ENCODE measurements at places on chromosomes 6 and 20.
A peak's percentile ranks its signal among the peaks of the same experiment; 100 is the strongest.

DNA sequence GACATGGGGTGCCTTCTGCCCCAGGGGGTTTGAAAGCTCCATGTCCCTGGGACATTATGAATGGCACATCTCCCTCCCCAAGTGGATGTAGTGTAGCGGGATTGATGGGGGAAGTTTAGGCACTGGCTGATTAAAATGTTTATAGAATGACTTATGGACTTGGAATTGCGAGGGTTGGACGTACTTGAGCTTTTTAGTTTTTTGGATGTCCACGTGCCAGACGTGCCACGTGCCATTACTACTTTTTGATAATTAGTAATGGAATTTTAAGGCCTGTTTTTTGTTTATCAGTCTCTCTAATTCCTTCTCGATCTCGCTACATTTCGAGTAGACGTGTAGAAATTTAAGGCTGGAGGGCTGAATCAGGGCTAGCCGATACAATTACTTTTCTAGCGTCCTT, 162.8 kb downstream of the TBXT start:
- no peak for DNase-seq

DNA sequence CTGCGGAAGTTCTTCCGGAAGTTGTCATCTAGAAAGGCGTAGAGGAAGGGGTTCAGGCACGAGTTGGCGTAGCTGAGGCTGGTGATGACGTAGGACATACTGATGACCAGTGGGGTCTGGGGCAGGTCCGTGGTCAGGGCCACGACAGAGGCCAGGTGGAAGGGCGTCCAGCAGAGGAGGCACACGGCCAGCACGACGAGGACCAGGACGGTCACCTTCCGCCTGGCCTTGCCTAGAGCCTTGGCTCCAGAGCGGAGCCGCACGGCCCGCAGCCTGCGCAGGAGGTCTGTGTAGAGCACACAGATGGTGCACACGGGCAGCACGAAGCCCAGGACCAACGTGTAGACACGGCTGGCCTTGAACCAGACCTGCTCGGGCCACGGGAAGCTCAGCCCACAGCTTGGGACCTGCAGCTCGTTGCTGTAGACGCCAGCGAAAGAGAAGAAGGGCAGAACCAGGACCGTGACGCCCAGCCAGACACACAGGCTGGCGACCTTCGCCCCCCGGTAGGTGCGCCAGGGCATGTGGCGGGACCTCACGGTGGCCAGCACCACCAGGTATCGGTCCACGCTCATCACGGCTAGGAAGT, 1.4 kb downstream of the NPBWR2 start:
- no peak for DNase-seq

GRCh38 chr20:16111172-16111832, 461.9 kb downstream of the KIF16B start:
- no peak for DNase-seq

DNA sequence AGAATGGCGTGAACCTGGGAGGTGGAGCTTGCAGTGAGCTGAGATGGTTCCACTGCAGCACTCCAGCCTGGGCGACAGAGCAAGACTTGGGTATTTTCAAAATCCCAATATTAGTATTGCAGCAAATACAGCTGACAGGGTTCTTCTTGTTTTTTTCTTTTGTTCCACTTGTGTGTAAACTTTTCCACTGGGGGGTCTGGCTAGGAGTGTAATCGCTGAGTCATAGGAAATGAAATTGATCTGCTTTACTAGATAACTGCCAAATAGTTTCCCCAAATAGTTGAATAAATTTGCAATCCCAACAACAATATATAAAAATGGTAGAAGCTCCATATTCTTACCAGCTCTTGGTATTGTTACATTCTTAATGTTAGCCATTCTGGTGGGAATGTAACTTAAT, 526.0 kb upstream of the SOX4 start:
- no peak for DNase-seq

GRCh38 chr6:166936079-166936787, 20.1 kb downstream of the RNASET2 start:
- DNase-seq, result no peak

GRCh38 chr6:52504782-52505136, 72.1 kb downstream of the TRAM2 start:
- DNase-seq, result no peak

GRCh38 chr20:63775096-63775978, 35.8 kb downstream of the SLC2A4RG start:
- DNase-seq, result no peak

DNA sequence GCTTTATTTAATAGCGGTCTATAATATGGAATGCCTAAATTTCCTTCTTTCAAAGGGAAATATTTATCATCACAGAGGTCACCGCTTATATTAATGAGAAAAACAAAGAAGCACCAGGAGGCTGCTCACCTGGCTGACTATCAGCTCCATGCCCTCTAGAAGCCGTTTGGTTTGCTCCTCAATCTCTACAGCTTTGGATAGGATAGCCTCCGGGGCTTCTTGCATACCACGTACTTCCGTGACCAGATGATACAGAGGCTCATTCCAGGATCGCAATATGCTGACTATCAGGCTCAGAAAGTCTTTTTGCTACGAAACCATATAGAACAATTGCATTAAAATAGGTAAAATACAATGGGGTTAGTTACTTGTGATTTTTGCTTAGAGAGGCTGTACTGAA, 6.8 kb downstream of the PRL start:
- no peak for DNase-seq

DNA sequence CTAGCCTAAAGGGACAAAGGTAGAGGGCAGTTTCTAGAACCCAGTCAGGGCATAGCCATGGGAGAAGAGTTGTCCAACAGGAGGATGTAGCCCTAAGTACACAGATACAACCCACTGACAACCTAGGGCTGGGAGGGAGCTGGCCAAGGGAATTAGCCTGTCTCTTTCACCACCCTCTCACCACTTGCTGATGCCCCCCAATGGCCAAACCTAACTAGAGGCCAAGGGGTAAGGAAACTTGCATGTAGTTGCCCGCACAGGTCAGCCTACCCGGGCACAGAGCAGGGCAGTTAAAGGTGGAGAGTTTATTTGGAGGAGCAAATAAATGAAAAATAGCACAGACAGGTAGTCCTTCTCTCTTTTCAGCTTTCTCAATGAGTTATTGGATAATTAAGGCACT, 143.3 kb downstream of the LRFN2 start:
- no peak for DNase-seq

DNA sequence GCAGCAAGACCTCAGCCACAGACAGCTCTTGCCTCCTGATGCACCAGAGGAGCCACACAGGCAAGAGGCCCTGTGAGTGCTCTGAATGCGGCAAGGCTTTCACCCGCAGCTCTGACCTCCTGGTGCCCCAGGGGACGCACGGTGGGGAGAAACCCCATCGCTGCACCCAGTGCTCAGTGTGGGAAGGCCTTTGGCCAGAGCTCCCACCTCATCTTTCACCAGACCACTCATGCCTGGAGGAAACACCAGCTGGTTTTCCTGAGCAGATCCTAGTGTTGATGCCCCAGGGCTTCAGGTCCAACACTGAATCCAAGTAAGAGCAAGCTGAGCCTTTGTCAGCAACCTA, 37.0 kb upstream of the XRN2 start:
- no peak for DNase-seq

- DNase-seq, result no peak
Observed at GRCh38 chr6:15551798-15552197, 111.0 kb downstream of the DTNBP1 start.

DNA sequence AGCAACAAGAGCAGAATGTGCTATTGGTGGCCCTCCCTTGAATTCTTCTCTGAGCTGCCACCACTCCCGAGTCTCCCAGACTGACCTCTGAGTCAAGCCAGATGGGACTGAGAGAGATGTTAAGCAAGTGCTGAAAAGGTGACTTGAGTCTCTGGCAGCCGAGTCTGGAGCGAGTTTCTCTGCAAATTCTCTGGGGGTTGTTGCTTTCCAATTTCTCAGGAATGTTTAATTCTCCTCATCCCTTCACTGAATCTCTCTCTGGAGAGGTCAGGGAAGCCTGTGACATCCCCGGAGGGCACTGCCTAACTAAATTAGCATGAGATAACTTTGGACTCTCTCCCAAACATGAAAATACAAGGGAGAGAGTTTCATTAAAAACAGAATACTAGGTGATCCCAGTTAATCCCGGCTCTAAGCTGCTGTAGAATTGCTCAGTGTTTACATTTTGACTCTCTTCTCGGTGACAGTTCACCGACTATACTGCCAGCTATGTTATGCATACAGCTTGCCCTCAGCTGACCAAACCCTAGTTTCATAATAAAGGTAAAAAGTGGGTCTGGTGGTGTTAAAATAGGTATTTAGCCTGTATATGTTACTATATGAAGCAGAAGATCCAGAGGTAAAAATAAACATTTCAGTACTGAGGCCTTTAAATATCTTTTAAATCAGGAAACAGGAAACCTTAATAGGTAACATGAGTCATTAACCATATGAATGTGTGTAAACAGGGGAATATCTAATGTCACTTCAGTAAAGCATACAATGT, 157.9 kb downstream of the FOXC1 start:
- DNase-seq, result peak; percentile 26
